ENCODE measurements at places on chromosomes 7 and 10.

DNA sequence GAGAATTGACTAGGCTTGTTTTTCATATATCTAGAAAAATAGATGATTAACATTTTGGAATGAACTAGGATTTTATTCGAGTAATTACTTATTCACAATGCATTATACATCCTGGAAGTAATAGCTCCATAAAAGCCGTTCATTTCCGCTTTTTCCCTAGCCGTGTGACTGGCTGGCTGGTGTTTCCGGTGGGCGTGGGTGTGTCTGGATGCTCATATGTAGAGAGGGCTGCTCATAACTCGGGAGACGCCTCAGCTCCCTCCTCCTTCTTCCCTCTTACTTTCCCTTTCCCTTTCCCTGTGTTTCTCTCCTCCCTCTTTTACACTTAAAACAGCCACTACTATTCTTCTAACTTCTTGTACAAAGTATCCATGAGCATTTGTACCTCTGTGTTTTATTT is 187.7 kb upstream of the VSTM2A start:
- DNase-seq, result no peak

DNA sequence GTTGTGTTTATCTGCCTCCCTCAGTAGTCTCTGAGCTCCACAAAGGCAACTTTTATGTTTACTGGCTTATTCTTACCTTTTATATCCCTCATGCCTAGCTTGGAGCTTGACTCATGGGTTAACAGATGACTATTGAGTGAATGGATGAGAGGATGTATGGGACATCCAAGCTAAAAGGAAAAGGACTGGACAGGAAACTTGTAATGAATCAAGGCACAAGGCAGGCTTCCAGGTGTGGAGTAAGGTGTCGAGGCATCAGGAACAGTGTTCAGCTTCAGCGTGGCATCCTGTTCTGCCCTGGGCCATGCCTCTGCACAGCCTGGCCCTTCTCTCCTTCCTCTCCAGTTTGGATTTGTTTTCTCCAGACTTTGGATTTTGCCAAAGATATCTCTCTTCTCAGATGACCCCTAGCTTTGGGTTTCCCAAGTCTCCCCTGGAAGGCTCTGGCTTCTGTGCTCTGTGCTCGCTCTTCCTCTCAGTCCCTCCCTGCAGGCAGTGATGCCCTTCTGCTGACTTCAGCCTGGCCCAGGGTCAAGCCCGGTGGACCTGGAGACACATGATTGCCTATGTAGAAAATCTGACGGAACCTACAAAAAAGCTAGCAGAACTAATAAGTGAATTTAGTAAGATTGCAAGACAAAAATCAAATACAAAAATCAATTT is 367.3 kb downstream of the CXCL12 start:
- DNase-seq, result no peak

DNA sequence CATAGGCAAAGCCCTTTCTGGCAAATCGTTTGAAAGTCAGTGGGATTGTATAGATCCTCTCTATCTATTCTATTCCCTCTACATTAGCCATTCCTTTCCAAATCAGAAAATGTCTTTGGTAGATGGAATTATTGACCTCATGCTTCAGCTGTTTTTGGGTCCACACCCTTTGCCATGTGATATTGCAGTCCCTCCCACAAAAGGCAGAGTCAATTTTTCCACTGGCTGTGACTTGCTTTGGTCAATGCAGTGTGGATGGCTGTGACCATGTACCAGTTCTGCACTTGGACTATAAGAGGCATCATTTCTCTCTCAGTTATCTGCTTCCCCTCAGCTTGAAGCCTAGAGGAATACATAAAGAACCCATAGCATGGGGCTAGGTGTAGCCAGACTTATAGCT is 332.9 kb downstream of the PTEN start:
- DNase-seq, result no peak

DNA sequence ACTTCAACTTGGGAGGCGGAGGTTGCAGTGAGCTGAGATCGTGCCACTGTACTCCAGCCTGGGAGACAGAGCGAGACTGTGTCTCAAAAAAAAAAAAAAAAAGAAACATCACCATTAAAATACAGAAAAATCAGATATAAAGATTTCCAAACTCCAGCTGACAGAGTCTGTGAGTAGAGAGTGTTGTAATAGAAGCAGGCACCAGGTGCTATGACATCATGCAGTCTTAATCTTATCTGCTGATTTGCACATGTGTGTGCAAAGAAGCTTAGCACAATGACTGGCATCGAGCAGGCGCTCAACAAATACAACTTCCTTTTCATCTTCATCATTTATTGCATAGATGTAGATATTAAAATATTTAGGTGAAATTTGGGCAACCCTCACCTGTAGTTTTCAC is 92.2 kb downstream of the PRKCQ start:
- DNase-seq, result no peak

GRCh38 chr7:32890010-32890792 is 1.4 kb downstream of the KBTBD2 start:
- no peak for DNase-seq

- DNase-seq, result no peak
Measured at GRCh38 chr7:131602304-131602993, 46.0 kb upstream of the PODXL start.

DNA sequence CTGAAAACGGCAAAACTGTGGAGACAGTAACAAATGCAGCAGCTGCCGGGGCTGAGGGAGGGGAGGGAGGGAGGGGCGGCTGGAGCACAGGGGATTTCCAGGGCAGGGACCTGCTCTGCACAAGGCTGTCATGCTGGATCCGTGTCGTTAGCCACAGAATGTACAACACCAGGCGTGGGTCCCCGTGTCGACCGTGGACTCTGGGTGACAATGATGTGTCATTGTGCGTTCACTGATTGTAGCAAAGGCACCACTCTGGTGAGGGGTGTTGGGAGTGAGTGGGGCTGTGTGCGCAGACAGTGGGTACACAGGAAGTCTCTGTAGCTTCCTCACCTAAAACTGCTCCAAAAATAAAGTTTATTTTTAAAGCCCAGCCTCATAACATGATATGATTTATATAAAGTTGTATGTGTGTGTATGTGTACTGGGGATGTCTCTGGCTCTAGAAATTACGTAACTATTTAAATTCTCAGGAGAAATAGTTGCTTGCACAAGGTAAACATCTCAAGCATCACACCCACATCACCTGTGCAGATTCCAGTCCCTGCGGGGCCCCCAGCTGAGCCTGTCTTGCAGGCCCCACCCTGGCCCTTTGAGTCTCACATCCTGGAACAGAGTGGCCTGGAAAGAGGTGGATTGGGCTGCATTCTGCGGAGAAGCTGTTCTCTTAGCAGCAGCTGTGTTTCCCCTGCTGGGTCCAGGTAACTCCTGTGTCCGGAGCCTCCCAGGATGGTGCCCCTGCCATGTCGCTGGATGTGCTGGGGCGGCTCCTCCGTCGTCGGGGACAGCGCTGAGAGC is 135.7 kb downstream of the DYNC2I1 start:
- DNase-seq, result no peak

Data from dorsolateral prefrontal cortex (tissue), 122 donors.